ENCODE measurements at places on chromosomes 13 and 19.

GRCh38 chr13:24119626-24120508, 40.7 kb upstream of the SPATA13 start:
- DNase-seq, result no peak

GRCh38 chr13:48457578-48458242, 44.8 kb upstream of the LPAR6 start:
- no peak for DNase-seq

DNA sequence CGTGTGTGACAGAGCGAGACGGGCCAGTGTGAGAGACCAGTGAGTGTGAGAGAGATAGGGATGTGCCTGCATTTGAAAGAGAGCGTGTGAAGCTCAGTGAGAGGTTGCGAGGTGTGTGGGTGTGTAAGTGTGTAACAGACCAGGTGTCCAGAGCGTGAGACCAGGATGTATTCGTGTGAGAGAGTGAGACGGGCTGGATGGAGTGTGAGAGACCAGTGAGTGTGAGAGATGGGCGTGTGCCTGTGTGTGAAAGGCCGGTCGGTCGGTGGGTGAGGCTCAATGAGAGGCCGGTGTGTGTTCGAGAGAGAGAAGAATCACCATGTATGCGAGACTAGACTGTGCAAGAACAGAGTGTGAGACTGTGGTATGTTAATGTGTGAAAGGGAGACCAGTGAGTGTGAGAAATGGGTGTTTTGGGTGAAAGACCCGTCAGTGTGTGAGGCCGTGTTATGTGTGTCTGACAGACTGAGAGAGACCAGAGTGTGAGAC, 679 bp downstream of the ZNF471 start:
- no peak for DNase-seq

DNA sequence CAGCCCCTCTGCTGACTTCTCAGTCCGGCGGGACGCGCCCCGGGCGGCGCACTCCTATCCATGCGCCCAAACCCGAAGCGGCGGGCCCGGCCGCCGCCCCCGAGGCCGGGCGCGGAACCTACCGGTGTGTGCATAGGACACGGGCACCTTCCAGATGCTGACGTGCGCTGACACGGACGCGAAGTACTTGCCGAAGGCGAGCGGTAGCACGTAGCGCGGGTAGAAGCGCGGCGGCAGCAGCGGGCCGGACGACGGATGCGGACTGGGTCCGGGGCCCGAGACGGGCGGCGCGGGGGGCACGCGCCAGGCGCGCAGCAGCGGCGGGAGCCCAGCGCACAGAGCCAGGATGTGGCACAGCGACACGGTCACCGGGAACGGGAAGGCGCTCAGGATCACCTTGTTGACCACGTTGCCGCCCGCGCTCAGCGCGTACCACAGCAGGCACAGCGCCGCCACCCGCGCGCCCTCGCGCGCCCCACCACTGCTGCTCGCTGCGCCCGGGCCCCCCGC, 338 bp downstream of the SLC35E1 start:
- no peak for DNase-seq

GRCh38 chr19:45828523-45828922, 13.4 kb upstream of the RSPH6A start:
- no peak for DNase-seq

- no peak for DNase-seq
These were observed 22.8 kb downstream of the SUGP2 start for GRCh38 chr19:19010551-19010950.
